ENCODE measurements at places on chromosomes 11 and 22. TPM values are rescaled to one million over a fixed set of nuclear protein-coding genes. Genes with fewer than 3 reads are reported as not detected.

GRCh38 chr11:17648528-17648927 is 70.8 kb upstream of the MYOD1 start:
- DNase-seq = no peak

- DNase-seq = no peak
These were observed 38.6 kb downstream of the TRMU start for GRCh38 chr22:46373921-46374662.

GRCh38 chr11:94795476-94796189 is 27.5 kb downstream of the AMOTL1 start:
- no peak for DNase-seq

DNA sequence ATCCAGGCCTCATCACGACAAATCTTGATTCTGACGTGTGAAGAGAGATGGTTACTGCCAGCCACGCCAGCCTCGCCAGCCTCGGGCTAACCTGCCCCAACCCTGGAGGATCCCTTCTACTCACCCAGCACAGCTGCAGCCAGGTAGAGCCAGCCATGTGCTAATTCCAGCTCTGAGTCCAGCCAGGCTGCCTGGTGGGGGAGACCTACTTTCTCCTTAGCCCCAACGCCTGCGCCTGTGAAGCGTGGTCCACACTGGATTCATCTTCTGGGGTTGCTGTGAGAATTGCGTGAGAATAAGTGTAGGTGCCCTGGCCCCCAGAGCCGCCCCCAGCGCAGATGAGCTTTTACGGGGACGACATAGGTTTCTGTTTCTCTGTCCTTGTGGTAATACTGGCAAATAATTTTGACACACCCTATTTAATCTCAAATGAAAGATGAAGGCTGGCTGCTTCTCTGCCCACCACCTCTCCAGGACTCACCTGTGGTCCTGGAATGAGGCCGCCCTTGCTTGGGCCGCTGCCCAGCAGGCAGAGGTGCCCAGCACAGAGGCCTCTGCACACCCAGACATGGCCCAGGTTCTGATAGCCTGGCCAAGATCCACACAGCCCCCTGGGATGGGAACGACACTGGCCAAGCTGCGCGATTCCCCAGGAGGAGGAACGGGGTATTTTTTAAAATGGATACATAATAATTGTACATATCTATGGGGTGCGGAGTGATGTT is 528.4 kb downstream of the TBC1D22A start:
- no peak for DNase-seq

DNA sequence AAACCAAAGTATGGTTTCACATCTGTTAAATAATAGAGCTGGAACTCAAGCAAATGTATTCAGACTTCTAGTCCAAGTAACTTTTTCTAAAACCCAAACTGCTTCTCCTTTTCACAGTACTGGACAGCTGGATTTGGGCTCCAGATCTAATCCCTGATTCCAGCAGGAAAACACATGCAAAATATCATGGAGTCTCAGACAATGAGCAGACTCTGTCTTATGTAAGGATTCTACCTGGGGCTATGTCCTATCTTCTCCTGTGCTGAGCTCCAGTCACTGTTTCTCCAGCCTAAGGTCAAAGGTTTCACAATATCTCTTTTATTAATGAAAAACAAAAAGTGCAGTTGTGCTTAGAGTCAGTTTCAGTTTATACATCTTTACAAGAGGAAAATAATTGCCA is 83.2 kb upstream of the EED start:
- no peak for DNase-seq

GRCh38 chr22:17575681-17576080 is 12.4 kb downstream of the SLC25A18 start:
- DNase-seq = no peak

DNA sequence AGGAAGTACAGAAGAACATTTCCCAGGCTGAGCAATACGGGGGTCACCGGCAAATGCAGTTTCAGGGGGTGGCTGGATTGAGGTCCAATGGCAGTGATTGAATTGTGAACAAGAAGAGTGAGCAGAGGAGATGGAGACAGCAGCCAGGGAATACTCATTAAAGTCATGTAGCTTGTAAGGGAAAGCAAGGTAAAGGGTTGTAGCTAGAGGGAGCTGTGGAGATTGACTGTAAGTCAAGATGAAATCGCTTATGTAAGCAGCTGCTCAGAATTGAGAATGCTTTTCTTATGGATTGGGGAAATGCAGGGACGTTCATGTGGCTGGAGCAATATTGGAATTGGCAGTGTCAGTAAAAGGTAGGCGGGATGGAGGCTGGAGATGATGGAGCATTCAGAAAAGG is 111.4 kb upstream of the TBCEL start:
- peak; percentile 6 for DNase-seq

DNA sequence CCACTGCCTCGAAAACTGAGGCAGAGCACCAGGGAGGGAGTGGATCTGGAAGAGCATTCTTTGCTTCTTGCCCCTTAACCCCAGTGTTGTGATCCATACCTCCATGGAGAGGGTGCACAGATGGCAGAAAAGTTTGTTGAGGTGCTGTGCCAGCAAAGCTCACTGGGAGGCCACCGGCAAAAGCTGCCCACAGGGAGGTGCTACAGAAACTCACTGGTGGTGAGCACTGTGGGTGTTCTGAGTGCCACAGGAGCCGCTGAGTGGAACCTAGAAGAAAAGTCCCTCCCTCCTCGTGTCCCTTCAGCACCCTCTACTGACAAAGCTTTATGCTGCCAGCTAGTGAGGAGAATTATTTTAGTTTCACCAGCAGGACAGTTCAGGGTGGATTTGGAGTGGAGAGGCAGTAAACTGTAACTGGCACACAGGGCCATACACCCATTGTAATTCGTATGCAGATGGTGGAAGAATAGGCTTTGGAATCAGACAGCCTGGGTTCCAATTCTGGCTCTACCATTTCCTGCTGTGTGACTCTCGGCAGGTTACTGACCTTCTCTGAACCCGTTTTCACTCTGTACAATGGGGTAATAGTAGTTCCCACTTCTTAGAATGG is 84.6 kb downstream of the SWAP70 start:
- no peak for DNase-seq

GRCh38 chr11:12542186-12542935 is 131.9 kb upstream of the TEAD1 start:
- no peak for DNase-seq

DNA sequence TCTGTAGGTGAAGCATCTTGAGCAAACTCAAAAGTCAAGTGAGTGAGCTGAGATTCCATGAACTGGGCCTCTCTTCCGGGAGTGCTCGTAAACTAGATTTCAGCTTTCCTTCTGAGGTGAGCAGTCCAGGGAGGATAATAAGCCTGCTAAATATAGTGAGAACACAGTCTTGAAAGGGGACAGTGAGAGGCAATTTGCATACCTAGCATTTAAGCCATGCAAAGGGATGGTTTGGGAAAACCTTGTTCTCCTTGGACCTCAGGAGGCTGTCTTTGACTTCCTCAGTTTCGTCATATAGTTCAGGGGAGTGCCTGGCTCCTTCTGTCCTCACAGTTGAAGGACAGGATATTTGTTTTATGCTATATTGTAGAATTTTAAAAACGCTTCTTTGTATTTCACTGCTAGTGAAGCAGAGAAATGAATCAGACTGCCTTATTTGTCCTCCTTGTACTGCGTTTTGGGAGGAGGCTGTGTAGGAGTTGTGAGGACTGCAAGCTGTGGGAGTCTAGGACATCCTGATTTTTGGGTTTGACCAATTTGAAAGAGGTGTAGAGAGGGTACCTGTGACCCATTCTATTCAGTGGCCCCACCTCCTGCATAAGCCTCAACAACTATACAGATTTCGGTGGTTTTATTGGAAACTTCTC is 11.0 kb upstream of the SORL1-AS1 start:
- no peak for DNase-seq

DNA sequence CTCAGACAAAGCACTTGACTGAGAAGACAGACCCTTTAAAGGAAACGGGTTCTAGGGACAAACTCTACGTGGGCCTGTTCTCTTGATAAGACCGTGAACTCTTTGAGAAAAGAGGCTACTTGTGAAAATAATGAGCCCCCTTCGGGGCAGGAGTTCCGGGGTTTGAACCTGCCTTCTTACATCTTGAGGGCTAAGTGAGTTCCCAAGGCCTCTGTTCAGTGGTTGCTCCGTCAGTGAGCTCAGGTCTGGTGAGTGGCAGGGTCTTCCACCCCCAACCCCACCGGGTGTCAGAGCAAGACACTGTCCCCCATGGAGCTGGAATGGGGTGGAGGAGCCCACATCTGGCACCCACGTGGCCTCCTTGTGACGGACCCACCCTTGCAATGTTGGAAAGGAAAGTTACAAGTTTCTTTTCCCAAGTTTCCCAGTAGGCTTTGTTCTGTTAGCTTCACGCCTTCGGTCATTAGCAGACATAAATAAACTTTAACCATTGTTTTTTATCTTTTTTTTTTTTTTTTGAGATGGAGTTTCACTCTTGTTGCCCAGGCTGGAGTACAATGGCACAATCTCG is 6.3 kb upstream of the SAMM50 start:
- no peak for DNase-seq

DNA sequence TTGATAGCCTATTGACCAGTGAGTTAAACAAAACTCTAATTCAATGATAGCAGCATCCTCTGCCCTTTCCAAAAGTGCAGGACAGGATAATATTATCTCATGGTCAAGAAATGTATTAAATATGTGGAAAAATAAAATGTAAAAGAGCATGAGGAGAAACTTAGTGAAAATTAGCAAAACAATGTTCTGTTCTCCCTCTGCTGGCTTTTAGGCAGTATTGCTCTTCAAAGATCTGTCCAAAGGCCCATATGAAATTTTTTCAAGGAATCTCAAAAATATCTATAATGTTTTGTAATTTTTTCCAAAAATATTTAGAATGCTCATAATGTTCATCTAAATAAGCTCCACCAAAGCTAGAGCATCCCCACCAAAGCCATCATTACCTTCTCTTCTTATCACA is 8.3 kb upstream of the ARL14EP start:
- DNase-seq = no peak

DNA sequence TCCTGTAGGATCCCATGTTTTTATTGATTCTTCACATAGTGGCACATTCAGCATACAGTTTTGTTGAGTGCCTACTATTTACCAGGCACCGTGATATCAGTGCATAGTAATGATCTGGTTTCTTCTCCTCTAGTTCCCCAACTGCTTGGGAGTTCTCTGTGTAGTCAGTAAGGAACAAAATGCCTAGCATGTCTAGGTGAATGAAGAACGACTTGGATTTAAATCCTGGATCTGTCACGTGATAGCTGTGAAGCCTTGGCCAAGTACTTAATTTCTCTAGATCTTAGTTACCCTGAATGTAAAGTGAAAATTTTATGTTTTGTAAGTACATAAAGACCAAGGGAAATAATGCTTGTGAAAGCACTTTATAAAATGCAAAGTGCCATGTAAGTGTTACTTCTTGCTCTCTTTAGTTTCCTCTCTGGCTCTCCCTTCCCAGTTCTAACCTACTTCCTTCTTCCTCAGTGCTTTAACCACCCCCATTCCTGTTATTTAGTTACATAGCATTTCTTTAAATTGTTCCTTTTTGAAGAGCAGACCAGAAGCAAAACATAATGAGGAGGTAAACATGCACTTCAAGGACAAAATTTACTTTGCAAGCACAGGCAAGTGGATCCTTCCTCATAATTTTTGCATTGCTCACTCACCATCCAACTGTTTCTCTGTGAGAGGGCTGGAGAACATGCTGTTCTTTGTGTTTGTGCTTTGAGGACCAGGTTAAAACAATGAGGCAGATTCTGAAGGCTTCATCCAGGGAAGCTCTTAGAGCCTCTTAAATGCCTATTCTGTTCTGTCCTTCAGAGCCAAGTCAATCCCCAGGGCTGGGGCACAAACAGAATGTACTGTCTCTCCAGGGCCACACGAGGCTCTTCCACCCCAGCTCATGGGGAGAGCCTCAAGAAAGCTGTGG is 353.9 kb upstream of the TENM4 start:
- no peak for DNase-seq

DNA sequence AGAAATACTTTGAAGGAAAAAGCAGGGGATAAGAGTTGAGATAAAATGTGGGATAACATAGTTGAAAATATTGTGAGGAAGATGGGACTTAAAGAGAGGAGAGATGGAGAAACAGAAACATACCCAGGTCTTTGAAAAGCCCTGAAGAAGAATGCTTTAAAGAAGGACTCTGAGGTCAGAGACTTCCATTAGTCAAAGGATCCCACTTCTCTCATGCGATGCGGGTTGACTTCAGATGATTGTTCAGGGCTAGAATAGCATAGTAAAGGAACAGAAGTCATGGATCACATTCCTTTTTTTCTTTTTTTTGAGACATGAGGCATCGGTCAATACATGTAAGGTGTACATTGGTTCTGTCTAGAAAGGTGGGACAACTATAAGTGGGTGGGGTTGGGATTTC is 3.5 kb upstream of the JAM3 start:
- DNase-seq = no peak

- peak; percentile 96 for DNase-seq
These were observed 496 bp downstream of the TMEM9B start for GRCh38 chr11:8963569-8964323.

GRCh38 chr11:18368221-18368620 is 26.1 kb upstream of the LDHA start:
- DNase-seq = no peak

- no peak for DNase-seq
These were observed 24.4 kb downstream of the METTL15 start for GRCh38 chr11:28132548-28132947.

GRCh38 chr11:2929950-2930703 is 907 bp upstream of the PHLDA2 start:
- peak; percentile 82 for DNase-seq

DNA sequence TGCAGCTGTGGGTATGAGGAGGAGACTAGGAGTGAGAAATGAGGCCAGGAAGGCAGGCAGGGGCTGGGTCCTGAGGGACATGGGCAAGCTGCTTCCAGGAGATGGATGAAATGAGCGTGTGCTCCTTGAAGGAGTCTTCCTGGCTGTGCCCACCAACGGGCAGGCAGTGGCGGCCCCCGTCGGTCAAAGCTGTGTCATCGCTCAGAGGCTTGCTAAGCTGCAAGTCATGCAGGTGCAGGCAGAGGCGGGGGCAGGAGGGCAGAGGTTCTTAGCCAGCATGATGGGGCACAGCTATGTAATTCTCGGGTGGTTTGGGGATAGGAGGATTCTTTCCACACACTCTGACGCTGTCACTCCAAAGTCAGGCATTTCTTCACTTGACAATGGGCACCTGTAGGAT is 12.5 kb upstream of the PEX26 start:
- peak; percentile 77 for DNase-seq

DNA sequence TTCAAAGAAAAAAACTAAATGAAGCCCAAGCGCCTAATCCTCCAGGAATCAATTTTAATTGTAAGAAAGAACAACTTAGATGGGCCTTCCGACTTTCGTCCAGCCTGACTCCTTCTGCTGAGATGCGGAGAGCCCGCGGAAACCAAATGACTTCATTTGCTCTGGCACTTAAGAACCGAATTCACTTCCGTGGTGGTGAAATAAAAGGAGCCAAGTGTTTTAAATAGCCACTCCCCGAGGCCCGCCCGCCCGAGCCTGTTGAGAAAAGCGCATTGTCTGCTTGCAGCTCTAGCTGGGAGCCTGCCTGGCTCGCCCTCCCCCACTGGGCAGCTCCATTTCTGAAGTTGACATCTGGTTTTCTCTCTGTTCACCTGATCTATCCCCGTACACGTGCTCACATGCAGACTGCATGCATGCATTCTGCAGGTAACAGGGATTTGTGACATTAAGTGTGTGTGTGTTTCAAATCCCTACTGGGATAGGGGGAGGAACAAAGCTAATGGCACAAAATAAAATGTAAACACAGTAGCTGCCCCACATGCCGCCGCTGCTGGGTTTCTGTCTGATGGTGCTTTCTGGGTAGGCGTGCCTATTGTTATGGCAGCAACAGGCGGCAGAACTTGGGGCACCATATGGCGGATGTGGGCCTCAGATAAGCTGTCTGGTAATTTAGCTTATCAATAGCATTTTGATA is 6.2 kb downstream of the TEAD1 start:
- DNase-seq = no peak

OR8D1 gene
- total RNA-seq = not detected

TMEM109 gene
- 125 TPM for total RNA-seq

REXO2 gene
- 97.8 TPM for total RNA-seq

KCNQ1OT1 gene
- 0.87 TPM for total RNA-seq

MMP13 gene
- not detected for total RNA-seq

SLC22A25 gene
- total RNA-seq = not detected
